ENCODE measurements at places on chromosomes 1 and 21.

- DNase-seq = no peak
These were observed 28.5 kb upstream of the C1orf174 start for GRCh38 chr1:3928586-3928985.

GRCh38 chr1:180901076-180901990 lies 11.4 kb upstream of the KIAA1614 start:
- DNase-seq = no peak

DNA sequence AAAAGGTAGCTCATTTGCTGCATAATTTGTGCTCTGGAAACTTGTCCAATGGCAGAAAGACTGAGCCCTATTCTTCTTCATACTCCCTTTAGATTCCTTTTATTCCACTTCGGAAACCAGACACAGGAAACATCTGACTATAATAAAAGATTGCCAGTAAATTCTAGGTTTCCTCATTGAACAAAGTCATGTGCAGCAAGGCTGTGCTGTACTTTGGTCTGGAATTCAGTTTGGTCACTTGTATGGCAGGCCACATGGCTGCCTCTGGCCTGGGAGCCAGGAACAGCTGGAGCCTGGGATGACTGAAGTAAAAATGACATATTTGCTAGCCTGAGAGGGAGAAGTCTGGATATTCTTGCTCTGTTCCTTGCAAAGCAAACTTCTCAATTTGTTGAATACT lies 79.6 kb downstream of the ST3GAL3 start:
- DNase-seq = peak; percentile 86

- DNase-seq = no peak
These were observed 48.1 kb downstream of the MATN1 start for GRCh38 chr1:30675289-30675688.

- peak; percentile 14 for DNase-seq
These were observed 60.0 kb upstream of the FGGY start for GRCh38 chr1:59236721-59237545.

GRCh38 chr1:9126511-9126910 lies 2.4 kb downstream of the GPR157 start:
- DNase-seq = no peak

DNA sequence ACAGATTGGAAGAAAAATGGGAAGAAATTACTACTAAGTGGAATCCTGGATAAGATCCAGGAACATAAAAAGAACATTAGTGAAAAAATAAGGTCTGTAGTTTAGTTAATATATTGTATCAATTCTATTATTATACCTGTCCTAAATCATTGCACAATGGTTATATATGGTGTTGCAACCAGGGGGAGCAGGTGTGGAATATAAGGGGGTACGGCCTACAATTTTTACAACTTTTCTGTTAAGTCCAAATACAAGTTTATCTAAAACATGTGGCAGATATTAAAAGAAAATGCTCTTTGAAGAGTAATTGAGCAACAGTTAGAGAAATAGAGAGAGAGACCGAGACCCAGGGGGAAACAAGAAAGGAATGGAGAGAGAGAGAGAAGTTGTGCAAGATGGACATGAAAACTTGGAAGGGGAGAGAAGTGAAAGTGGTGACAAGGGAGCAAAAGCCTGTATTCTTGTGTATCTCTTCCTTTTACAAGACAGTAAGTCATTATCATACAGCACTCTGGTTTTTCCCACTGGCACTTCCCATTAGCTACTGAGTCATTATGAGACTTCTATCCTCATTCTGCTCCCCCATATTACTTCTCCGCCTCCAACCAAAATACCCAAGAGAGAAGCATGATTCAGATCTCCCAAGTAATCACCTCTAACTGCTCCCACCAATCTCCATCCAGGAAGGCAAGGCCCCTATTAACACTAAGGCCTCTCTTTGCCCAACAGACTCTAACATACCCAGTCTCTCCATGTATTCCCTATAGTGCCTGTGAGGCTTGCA lies 22.3 kb upstream of the TRAF3IP3 start:
- no peak for DNase-seq

GRCh38 chr1:52554267-52554640 lies 1.4 kb upstream of the TUT4 start:
- no peak for DNase-seq

- DNase-seq = peak; percentile 80
These were observed 96.9 kb downstream of the RGL1 start for GRCh38 chr1:183901748-183902330.

GRCh38 chr1:7550261-7550865 lies 220.7 kb upstream of the VAMP3 start:
- no peak for DNase-seq

GRCh38 chr21:38258521-38259485 lies 2.0 kb downstream of the KCNJ15 start:
- no peak for DNase-seq

GRCh38 chr1:172203135-172203823 lies 217.2 kb upstream of the C1orf105 start:
- DNase-seq = no peak

- peak; percentile 30 for DNase-seq
These were observed 652 bp downstream of the ARL8A start for GRCh38 chr1:202143768-202144401.

GRCh38 chr1:205751036-205751651 lies 1.2 kb upstream of the NUCKS1 start:
- DNase-seq = no peak

- peak; percentile 9 for DNase-seq
These were observed 2.8 kb downstream of the ARID4B start for GRCh38 chr1:235325139-235325538.

GRCh38 chr1:172239901-172240300 lies 180.6 kb upstream of the C1orf105 start:
- DNase-seq = no peak

- DNase-seq = no peak
These were observed 42.9 kb downstream of the PEX14 start for GRCh38 chr1:10517677-10517982.

DNA sequence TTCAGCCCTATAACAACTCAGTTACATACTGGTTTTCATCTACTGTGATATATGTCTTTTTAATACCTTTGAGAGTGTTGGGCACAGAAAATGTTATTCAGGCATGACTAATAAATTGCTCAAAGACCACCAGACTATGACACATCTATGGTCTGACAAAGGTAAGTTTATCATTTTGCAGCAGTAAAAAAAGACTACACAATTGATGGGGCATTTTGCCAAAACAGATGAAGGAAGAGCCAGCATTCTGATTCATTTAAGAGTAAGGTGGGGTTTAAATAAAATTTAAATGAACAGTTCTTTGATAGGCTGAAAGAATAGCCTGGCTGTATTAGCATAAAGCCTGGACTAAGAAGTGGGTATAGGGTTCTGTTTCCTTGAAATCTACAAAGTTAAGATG lies 8.8 kb upstream of the RNPC3 start:
- DNase-seq = peak; percentile 33

- no peak for DNase-seq
These were observed 83.0 kb downstream of the FCRL5 start for GRCh38 chr1:157469300-157469699.

DNA sequence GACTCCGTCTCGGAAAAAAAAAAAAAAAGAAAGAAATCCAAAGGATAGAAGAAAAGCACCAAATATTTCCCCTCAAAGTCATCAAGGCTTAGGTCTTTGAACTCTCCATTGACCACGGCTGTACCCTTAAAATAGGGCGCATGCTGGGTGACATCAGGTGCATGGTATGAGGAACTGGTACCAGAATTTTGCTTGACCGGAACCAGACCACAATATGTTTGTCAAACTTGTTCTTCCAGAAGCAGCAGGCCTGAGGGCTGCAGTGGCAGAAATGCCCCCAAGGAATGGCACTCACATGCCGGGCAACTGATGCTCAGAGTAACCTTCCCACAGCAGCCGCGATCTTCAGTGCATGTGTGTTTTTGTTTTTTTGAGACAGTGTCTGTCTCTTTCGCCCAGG lies 21.0 kb downstream of the RCC1 start:
- no peak for DNase-seq

DNA sequence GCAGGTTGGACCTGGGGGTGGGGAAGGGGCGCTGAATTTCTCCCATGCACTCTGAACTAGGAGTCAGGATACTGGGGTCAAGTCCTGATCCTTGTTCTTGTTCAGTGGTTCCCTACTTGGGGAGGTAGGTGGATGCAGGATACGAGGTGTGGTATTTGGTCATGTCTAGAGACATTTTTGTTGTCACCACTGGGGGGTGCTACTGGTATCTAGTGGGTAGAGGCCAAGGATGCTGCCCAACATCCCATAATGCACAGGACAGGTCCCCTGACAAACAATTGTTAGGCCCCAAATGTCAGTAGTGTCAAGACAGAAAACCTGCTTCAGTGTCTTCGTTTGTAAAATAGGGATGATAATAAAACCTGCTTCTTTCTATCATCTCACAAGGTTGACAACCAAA lies 259.0 kb upstream of the FOXD3 start:
- DNase-seq = no peak

- DNase-seq = no peak
These were observed 6.8 kb downstream of the OLIG1 start for GRCh38 chr21:33076600-33077329.

DNA sequence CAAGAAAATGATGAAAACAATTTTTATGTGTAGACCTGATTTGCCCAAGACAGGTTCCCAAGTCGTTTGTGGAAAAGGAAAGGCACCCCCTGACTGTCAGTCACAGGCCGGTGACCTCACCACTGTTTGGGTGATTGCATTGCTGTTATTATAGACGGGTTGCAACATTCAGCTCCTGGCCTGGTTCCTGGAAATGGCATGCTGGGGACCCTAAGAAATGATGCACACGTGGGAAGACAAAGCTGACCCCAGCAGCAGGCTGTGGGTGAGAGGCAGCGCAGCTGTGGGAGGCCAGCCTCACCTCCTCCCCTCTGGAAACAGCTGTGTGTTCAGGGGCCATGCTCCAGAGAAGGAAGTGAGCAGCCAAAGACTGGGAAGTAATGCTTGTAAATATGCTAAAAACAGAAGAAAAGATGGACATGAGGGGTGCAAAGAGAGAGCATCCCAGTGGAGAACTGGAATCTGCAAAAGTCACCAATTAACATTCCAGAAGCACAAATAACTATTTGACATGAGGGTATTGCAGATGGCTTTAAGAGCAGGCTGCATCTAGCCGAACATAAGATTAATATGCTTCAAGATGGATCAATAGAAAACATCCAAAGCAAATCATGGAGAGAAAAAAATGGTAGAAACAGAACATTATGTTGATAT lies 23.4 kb upstream of the ABCG1 start:
- DNase-seq = no peak

DNA sequence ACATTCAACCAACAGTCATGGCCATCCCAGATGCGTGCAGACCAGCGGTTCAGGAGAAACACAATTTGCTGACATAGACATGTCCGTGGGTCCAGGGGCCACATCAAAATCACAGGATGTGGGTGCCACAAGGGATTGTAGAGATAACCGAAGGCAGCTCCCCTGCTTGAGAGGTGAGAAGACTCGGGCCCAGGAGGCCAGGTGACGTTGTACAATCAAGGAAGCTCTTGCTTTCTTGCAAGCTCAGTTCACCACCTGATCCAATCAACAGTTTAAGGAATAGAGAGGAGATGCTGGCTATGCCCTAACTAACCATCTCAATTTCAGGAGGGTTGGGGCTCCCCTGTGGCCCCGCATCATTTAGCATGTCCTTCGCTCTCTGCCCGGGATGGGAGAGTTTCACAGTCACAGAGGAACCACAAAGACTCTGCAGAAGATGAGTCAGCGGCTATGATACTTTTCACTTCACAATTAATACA lies 19.5 kb downstream of the UBASH3A start:
- DNase-seq = no peak

DNA sequence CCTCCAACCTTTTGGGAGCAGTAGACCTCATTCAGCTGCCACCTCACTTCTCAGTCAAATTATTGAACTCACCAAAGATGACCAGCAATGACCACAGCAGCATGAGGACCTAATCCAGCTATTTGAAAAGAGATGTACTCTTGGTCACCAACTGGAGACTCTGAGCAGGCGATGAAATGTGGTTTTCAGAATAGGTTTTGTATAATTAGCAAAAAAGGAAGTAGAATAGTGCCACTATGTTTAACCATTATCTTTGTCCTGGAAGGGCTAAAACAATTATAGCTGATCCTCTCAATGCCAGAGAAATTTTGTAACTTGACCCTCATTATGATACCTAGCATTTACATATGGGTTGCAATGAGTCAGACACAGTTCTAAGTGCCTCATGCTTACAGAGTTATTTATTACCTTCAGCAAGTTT lies at the start of gene FCRL2:
FCRL2 (minus strand) TSS at position 162 of the 421 bp plus-strand sequence; CDS start at position 103, 59 bp downstream.
- no peak for DNase-seq

GRCh38 chr1:242011894-242012660 lies 13.2 kb upstream of the MAP1LC3C start:
- no peak for DNase-seq

DNA sequence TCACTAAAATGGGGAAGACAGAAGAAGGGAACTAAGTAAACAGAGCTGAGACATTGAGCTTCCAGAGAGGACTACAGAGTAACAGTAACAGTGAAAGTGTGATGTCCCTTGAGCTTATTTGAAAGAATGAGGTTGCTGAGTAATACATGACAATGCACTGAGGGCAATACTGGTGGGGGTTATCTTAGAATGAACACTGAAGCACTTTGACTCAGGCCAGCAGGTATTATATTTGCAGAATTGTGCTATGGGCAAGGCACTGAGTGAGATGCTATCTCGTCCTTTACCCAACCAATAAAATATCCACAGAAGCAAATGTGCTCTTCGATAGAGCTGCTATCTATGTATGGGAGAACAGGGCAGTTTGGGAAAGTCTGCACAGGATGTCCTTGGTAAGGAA lies 133.2 kb downstream of the DISP1 start:
- DNase-seq = no peak

- DNase-seq = no peak
These were observed 39.6 kb upstream of the C21orf91 start for GRCh38 chr21:17858747-17859146.

- no peak for DNase-seq
These were observed 151.9 kb downstream of the NTPCR start for GRCh38 chr1:233102341-233102740.

DNA sequence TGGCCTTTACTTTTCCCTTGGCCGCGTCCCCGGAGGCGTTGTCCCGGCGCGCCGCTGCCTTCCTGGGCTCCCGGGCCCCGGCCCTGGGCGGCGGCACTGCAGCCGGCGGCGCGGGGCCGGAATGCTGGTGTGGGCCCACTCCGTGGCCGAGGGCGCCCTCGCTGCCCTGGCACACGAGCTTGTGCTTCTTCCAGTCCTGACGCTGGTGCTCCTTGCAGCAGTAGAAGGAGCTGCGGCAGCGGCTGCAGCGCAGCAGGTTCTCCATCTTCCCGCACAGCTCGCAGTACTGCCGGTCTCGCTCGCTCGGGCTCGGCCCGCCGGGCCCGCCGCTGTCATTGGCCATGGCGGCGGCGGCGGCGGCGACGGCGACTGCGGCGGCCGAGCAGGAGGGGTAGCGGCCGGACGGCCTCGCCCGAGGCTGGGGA lies 529 bp downstream of the EGLN1 start:
- peak; percentile 55 for DNase-seq

DNA sequence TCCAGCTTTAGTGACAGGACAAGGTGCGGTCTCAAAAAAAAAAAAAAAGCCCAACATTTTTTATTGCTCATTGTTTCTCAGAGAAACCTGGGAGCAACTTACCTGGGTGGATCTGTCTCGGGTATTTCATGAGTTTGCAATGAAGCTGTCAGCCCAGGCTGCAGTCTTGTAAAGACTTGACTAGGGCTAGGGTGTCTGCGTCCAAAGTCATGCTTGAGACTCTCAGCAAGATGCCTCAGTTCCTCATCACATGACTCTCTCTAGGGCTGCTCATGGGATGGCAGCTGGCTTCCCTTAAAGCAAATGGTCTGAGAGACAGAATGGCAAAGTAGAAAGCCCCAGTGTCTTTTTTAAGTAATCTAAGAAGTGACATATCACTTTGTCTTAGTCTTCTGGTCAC lies 8.1 kb downstream of the GABPA start:
- DNase-seq = no peak
